Left colon (tissue), 2 donors: ENCODE measurements at places on chromosomes 1 and 21.

DNA sequence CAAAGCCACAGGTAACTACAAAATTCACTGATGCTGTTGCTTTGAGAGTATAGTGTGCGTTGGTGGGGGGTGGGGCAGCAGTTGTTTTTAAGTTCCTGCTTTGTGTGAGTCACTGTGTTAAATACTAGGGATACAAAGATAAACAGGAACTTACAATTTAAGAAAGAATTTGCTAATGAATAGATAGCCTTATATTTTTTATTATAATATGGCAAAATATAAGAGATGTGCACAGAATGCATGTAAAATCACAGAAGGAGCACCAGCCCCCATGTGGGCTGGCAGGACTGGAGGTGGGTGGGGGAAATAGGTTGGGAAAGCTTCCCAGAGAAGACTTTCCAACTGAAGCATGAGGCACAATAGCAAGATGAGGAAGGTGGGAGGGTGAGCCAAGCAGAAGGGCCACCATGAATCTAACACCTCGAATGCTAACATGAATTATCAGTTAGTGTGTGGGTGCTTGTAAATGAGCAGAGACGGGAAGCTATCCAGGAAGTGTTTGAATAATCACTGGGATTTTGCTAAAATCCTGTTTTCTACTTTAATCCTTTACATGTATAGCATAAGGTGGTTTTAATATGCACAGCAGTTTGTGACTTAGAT lies 57.0 kb upstream of the RAVER2 start:
- no peak for DNase-seq

DNA sequence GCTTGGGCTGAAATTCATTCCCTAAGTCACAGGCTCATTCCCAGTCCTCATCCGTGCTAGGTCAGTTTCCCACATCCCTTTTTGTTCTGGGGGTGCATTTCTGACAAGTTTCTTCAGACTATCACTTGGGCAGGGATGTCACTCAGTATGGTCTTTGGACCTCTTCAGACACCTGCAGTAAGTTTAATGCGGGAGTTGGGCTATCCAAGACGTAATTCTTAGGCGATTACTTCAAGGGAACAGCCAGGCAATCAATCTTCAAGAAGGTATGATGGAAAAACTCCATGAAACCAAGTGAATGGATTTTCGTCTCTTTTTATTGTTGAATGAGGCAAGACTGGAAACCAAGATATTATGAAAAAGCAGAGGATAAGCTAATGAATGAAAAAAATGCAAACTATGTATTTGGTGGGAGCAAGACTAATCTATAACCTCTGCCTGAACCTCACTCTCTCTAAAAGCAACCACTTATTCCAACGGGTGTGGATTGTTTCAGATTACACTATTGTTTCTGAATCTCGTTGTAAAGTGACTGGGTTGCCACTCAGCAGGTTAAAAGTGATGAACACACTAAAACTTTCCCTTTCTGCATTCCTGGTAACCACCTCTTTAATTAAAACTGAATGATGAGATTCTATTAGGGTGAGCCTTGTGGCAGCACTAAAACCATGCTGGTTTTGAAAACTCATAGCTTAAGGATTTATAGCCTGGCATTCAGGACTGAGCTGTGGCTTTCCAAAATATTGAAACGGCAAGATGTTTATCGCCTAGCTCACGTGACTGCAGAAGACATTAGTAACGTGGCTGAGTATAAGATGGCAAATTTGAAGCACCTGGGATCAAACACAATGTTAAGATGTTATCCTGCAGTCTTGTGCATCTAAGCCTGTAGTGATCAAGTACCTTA lies 1.1 kb downstream of the RASAL2 start:
- DNase-seq, result no peak

DNA sequence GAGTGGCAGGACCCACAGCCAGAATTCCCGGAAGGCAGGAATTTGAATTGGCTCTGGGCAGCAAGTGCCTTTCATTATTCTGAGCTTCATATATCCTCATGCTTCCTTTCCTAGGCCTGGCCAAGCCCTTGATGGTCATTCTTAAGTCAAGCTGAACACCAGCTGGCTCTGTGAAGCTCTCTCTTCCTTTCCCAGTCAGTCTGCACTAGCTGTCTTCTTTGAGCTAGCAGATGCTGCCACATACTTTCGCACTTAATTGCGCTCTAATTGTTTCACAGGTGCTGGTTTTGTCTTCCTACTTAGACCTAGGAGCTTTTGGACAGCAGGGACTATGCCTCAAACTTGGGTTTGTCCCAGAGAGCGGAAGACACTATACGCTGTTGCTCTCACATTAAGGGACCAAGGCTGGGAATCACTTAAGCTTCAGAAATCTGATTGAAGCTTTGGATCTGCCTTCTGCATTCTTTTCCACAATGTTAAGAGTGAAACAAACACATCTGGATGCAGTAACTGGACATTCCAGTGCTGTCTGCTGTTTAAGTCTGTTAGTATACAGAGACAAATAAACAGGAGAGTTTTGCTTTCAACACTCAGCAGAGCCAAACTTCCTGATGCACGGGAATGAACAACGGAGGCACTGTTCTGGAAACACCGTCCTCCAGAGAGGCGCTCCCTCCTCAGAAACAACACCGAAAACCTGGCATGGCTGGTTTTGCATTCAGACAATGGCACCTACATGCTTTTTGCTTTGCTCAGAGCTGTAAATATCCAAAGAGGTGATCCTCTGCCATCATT lies 2.2 kb downstream of the TLR5 start:
- no peak for DNase-seq

DNA sequence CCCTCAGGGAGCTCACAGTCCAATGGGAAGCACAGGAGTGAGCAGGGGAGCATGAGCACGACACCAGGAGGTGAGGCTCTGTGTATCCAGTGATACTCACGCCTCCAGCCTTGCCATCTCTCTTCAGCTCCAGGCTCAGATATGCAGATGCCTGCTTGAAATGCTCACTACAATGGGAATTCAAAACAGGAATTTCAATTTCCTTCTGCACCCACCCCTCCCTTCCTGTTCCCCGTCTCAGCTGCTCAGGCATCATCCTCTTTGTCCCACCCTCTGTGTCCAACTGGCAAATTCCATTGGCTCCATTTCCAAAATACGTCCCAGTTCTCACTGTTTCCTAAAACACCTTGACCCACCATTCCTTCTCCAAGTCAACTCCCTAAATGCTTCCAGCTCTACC lies 58.9 kb downstream of the FBXO2 start:
- DNase-seq, result no peak

- no peak for DNase-seq
These were observed 5.1 kb downstream of the URB2 start for GRCh38 chr1:229631148-229631547.

DNA sequence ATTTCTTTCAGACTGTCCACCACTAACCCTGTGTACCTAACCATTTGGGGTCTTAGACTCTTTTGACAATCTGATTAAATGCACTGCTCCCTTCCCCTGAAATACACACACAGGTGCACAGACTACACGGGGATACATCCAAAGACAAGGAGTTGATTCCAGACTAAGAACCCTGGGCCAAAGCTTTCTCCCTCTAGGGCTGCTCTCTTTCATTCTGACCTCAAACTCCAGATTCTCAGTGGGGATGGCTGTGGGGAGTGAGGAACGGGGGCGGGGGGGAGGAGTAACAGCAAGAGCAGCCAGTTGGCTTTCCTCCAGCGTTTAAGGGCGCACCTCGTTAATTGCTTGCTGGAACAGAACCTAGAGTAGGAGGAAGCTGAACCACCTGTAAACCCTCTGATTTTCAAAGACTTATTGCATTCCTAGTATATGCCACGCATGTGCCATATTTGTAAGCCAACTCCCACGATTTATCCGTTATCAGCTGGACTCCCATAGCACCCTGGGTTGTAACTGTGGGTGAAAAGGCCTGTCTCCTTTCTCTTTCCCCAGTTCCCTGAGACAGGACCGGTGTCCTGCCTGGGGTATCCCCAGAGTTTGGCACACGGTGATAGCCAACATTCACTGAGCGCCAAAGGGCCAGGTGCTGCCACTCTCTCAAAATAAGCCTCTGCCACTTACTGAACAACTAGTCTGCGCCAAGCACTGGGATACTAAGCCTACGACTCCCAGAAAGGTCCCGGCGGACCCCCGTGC lies 920 bp downstream of the MTHFR start:
- DNase-seq, result peak; percentile 61

DNA sequence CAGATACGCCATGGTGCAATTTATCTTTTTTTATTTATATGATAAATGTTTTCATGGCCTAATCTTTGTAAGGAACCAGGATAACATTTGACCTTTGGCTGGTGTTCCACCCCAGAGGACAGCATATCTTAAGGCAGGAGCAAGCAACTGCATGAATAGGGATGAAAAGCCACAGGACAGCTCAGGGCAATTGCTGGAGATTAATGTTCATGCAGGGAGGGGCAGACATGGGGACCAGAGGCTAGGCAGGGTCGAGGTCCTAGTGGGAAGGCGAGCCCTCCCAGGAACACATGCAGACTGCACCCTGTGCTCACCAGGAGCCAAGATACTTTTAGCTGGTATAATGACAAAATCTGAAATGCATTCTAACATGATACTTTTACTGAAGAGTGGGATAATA lies 74.4 kb upstream of the HAO2 start:
- no peak for DNase-seq

GRCh38 chr1:64866689-64867088 lies 99.7 kb downstream of the JAK1 start:
- DNase-seq, result no peak

GRCh38 chr21:28444557-28444956 lies 548.1 kb downstream of the LTN1 start:
- no peak for DNase-seq

DNA sequence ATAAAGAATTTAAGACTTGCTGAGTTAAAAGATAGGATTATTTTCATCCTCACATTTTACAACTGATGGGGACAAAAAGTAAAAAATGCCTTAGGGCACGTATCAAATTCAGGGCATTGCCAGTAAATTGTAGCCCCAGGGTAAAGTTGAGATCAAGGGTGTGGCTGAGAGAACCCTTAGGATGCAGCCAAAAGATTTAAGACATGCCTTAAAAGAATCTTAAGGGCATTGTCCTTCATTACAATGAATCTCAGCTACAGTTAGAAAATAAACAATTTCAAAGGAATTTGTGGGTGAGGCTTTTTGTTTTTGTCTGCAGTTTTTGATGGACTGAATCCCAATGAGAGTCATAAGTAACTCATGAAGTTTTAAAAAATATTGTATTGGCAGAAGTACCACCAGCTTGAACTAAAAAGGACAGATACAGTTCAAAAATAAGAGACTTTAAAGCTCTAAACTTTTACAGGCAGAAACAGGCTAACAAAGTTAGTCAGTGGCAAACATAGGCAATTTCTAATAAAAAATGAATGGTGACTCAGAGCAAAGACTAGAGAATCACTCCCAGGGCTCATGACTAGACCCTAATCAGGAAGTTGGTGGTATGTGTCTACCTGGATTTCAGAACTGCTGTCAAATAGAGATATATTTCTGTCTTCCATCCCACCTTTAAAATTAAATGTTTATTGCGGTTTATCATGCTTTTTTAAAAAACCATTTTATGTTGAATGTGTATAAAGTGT lies 165.1 kb upstream of the SNX7 start:
- no peak for DNase-seq

DNA sequence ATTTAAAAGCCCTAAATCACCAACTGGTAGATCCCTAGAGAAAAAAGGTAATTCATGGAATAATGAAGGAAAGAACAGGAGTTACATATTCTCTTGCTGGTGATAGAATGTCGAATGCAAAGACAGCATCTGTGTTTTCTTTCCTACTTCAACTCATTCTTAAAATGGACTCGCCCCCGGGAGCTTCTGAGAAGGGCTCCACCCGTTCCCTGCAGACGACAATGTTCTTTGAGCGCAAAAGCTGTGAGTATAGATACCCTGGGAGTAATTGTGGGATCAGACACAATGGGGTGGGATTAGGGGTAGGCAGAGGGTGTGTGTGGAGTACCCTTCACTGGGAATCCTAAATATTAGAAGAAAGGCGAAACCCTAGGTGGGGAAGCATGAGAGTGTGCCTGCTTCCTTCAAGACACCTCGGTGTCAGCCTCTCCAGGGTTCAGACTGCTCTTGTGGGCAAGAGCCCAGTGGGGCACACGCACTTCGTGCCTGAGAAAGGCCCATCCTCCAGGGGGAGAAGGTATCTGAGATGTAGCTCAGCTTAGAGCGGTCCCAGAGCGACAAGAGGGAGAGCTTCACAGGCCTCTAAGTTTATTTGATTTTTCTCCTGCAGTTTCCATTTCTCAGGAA lies 123.3 kb upstream of the DPYD start:
- no peak for DNase-seq

- DNase-seq, result no peak
These were observed 24.1 kb upstream of the ASPM start for GRCh38 chr1:197170538-197170937.
